ENCODE measurements at places on chromosomes 3 and 15.

GRCh38 chr15:87368511-87368910 lies 888.0 kb downstream of the NTRK3 start:
- DNase-seq = no peak

GRCh38 chr3:61589856-61590255 lies 28.5 kb downstream of the PTPRG start:
- DNase-seq = no peak

GRCh38 chr3:109021556-109021955 lies 67.9 kb upstream of the GUCA1C start:
- no peak for DNase-seq

DNA sequence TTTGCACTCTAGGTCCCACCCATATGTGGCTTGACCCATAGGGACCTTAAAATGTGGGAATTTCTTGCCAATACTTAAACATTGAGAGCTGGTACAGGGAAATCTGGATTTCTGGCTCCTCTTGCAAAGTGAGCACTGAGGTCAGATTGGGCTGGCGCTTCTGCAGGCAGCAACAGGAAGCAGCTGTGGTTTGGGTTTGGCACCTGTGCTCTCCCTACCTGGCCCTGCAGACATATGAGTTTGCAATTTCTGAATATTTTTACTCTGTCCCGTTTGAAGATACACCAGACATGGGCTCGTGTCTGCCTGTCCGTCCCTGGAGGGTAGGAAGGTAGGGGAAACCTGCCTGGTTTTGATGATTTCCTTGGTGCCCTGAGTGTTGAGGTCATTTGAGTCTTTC lies 74.8 kb upstream of the SEC13 start:
- DNase-seq = no peak

GRCh38 chr15:84103345-84103744 lies 132.2 kb upstream of the GOLGA6L4 start:
- DNase-seq = no peak

DNA sequence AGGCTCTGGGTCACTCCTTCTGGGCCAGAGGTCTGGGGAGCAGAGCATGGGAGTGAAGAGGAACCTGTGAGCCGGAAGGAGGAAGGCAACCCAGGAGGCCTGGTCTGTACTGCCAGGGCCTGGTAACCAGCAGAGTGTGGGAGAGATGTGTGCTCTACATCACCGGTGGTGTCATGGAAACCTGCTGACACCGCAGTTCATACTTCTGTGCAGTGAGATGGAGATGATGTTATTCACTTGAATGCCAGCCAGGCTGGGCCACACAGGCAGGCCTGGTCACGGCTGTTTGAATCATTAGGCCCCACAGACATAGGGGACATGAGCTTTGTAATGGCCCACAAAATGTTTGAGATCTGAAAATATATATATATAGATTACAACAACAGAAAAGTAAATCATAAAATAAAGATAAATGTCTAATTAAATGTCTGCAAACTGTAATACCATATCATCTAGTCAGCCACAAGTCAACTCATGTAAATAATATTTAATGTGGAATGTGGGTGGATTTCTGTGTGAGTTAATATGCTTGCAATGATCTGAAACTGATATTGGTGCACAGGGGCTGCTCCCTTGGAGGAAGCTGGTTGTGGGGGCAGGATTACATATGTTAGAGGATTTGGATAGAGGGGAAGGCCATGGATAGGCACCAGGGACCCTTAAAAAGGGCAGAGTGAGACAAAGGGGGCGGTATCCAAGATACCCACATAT lies 108.5 kb upstream of the PFN2 start:
- DNase-seq = no peak
